ENCODE measurements at places on chromosomes 5 and 9. TPM values are rescaled to one million over a fixed set of nuclear protein-coding genes. Genes with fewer than 3 reads are reported as not detected.

BARX1 gene
- not detected for total RNA-seq

PIP5KL1 gene
- total RNA-seq, result 22.5 TPM

SPINK4 gene
- not detected for total RNA-seq

GRCh38 chr9:18216376-18216775 is 257.6 kb upstream of the ADAMTSL1 start:
- H3K27ac ChIP-seq, result no peak overlapping the region
- H3K36me3 ChIP-seq, result no peaks in the 10 kb centered on the region
- H3K27me3 ChIP-seq, result no peaks in the 10 kb centered on the region
- no peaks in the 10 kb centered on the region for H3K4me1 ChIP-seq
- no peak for DNase-seq

- H3K36me3 ChIP-seq, result no peaks in the 10 kb centered on the region
- H3K4me3 ChIP-seq, result no peak overlapping the region
- H3K27ac ChIP-seq, result no peak overlapping the region
- no peak for DNase-seq
- no peaks in the 10 kb centered on the region for H3K4me1 ChIP-seq
Measured at GRCh38 chr9:38724754-38725153, 4.8 kb upstream of the FAM240B start.

GRCh38 chr5:76664079-76664478 is 40.9 kb upstream of the F2RL2 start:
- no peaks in the 10 kb centered on the region for H3K36me3 ChIP-seq
- no peak overlapping the region for H3K4me3 ChIP-seq
- no peaks in the 10 kb centered on the region for H3K4me1 ChIP-seq
- H3K27me3 ChIP-seq, result no peaks in the 10 kb centered on the region
- DNase-seq, result no peak
- H3K27ac ChIP-seq, result no peak overlapping the region

DNA sequence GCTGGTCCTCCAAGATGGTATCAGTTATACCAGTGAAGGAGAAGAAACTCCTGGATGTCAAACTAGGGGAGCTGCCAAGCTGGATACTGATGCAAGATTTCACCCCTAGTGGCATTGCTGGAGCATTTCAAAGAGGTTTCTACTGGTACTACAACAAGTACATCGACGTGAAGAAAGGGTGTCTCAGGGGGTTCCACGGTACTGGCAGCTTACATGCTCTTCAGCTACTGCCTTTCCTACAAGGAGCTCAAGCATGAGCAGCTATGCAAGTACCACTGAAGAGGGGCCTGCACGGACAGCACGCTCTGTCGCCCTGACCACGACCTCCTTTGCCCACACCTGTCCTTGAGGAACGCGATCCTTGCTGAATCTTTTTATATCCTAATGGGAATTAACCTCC is 19.5 kb downstream of the ACTL7B start:
- H3K27me3 ChIP-seq, result no peaks in the 10 kb centered on the region
- peaks cover 19% of the 10 kb centered on the region for H3K4me1 ChIP-seq
- no peak overlapping the region for H3K4me3 ChIP-seq
- H3K36me3 ChIP-seq, result no peaks in the 10 kb centered on the region
- no peak overlapping the region for H3K27ac ChIP-seq
- DNase-seq, result no peak

DNA sequence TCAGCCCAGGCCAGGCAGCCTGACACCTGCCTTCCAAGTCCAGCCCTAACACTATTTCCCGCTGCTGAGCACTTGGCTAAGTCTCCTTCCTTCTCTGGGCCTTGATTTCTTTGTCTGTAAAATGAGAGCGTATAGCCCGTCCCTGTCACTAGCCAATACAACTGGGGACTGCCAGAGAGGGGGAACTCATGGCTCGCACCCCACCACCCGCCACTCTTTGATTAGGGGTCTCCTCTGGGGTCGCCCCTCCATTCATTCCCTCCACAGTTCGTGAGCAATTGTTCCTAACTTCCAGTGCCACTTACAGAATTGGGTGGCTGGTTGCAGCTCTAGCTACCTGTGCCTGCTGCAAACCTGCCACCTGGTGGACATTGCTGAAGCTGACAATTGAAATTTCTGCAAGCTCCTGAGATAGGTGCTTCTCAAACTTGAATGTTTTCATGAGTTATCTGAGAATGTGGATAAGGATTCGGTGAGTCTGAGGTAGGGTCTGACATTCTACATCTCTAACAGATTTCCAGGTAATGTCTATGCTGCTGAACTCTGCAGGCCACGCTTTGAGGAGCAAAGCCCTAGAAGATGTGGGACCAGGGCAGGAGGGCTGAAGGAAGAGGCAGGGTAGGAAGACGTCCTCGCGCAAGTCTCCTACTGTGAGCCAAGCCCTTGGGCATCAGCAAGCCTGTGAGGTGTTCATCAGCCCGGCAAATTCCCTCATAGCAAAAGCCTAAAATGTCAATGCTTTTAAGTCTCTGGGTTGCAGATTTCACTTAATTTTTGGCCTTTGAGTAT is 13.3 kb upstream of the RECK start:
- no peaks in the 10 kb centered on the region for H3K36me3 ChIP-seq
- H3K4me1 ChIP-seq, result no peaks in the 10 kb centered on the region
- no peak overlapping the region for H3K4me3 ChIP-seq
- DNase-seq, result peak; percentile 56
- H3K27ac ChIP-seq, result no peak overlapping the region

DNA sequence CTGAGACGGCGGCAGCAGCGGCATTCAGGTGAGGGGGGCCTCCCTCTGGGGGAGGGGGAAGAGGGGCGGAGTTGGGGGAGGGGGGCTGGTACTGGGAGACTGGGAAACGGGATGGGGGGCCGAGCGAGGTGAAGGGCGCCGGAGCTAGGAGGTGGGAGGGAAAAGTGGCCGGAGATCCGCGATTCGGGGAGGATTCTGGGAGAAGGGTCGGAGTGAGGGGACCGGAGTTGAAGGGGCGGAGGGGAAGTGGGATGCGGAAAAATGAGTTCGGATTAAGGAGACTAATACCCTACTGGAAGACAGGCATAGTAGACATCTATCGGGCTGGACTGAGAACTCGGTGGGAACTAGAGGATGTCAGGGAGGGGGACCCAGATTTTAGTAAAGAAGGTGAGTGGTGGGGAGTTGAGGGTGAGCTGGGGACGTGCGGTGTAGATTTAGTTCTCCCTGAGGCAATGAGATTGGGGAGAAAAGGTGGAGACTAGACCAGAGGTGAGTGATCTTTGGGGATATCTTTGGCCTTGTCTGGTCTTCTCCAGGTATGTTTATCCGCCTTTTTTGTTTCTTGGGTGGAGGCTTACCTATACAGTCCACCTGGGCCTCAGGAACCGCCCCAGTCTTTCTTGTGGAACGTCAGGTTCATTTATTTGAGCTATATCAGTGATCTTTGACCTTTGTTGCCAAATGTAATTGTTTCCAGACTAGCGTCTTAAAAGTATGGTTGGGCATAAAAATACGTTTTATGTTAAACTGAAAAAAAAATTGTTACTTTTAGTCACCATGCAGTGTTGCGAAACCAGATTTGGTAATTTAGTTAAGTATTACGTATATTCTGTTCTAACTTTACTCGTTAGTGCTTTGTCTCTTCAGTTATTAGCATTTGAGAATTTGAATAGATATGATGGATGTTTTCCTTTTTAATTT is 632 bp downstream of the UBAP1 start:
- H3K36me3 ChIP-seq, result no peaks in the 10 kb centered on the region
- H3K27ac ChIP-seq, result peak overlapping the region; percentile 91
- H3K27me3 ChIP-seq, result no peaks in the 10 kb centered on the region
- peaks cover 20% of the 10 kb centered on the region for H3K4me1 ChIP-seq

DNA sequence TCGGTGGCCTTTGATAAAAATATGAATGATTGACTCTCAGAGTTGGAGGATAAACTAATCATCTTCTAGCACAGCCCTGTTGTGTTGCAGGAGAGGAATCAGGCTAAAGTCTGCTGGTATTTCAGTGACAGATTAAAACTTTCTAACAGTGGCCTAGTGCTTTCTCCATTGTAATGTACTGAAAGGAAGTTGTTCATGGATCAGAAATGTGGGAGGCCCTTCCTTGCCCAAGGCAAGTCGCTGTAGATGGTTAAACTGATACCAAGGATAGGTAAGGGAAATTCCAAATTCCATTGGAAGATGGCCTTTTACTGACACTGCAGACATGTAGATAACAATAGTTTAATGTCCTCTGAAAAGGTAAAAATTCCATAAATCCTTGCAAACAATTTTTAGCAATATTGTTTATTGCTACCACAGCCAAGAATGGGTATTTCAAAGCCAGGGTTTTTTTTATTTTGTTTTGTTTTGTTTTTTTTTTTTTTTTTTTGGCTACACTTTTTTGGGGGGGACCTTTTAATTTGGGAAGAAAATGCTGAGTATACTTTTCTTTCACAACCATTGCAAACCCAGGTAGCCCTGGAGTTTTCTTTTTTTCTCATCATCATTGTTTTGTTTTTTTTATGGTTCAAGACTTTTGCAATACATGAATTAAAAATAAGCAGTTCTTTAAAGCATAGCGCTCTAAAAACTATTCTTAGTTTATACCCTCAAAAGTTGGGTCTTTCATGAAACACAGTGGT is 35.5 kb downstream of the WDR36 start:
- no peaks in the 10 kb centered on the region for H3K4me1 ChIP-seq
- no peaks in the 10 kb centered on the region for H3K27me3 ChIP-seq
- H3K4me3 ChIP-seq, result no peak overlapping the region

DNA sequence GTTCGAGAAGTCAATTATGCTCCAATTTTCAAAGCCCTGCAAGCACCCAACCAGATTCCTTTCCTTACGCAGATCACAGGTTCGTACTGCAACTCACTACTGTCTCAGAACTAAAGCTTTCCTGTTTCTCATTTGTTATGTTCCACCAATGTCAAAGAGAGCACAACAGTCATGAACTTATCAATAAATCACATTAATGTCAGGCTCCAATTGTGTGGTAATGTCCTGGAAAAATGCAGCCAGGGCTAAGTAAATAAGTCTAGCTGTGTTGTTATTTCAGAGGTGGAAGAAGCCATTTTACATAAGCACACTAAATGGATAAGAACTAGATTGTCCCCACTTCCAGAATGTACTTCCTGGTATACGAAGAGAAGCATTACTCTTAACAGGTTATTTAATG is 488.6 kb upstream of the PTGER4 start:
- H3K27ac ChIP-seq, result no peak overlapping the region
- no peak overlapping the region for H3K4me3 ChIP-seq
- no peaks in the 10 kb centered on the region for H3K4me1 ChIP-seq
- DNase-seq, result no peak

Data from PC-9 (cell line).